Caco-2 (cell line): ENCODE measurements at places on chromosomes 3 and 15. TPM values are rescaled to one million over a fixed set of nuclear protein-coding genes. Genes with fewer than 3 reads are reported as not detected.

The UBA7 gene
- 0.93 TPM in 1 of 2 replicates, not detected in the other for total RNA-seq

The PTX3 gene
- 0.16 TPM in 1 of 2 replicates, not detected in the other for total RNA-seq

DNA sequence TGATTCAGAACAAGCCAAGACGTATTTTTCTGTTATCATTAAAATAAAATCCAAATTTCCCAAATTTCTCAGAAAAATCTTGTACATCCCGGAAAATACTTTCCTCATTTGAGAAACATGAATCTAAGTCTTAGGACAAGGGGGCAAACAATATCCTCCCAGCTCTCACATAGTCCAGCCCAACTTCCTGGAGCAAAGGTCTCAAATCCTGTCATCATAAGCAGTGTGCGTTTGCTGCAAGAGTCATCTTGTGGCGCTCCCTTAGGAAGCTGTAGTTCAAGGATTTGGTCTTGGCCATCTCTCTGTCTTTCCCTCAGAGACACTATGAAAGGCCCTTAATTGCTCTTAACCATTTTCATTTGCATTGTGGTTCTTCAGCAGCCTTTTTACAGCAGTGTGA lies 57.5 kb upstream of the GSK3B start:
- H3K36me3 ChIP-seq, result no peaks in the 10 kb centered on the region
- no peaks in the 10 kb centered on the region for H3K27me3 ChIP-seq
- H3K27ac ChIP-seq, result no peak overlapping the region
- H3K4me3 ChIP-seq, result no peak overlapping the region
- no peak for DNase-seq
- peaks cover 22% of the 10 kb centered on the region for H3K4me1 ChIP-seq

DNA sequence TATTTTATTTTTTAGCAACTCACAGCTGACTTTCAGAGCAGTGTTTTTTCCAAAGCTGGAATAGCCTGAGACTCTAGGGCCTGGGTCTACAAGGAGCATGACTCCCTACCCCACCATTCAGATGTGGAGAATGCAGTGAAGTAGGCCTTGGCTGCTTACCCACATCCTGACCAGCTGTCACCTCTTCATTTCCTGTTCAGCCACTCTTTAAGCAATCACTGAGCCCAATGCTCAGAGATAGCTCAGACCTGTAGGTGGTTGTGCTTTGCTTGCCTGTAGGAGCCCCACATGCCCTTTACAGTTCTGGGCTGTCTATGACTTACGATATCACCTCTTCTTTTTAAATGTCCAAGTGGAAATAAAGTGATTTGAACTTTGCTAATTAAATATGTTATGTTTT lies 148.1 kb downstream of the NEK11 start:
- no peak overlapping the region for H3K4me3 ChIP-seq
- no peak for DNase-seq
- H3K4me1 ChIP-seq, result no peaks in the 10 kb centered on the region

- DNase-seq, result no peak
- no peaks in the 10 kb centered on the region for H3K36me3 ChIP-seq
- no peak overlapping the region for H3K4me3 ChIP-seq
- H3K4me1 ChIP-seq, result no peaks in the 10 kb centered on the region
Observed at GRCh38 chr15:100686021-100686724, 83.8 kb downstream of the ASB7 start.

DNA sequence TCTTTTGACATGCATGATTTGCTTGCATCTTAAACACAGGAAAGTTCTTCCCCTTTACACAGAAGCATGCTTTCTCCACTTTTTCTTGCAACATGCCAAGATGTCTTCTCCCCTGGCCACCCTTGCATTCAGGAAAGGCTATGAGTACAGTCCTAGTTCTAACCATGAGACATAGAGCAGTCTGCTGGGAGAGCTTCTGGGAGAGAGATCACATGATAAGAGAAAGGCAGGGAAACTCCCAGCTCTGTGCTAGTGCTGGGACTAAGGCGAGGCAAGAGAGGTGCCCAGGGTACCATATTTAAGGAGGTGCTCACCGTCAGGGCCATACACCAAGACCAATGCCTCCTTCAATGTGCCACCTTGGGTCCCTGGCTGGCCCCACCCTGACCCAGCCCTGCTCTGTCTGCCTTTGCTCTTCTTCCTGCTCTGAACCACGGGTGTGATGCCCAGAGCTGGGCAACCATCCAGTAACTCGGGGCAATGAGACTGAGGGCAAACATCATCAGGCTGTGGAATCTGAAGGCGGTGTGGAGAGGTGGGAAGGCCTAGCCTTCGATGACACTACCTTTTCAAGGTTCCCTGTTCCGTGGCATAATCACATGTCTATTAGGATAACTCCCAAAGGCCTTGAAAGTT lies 77.4 kb upstream of the PRR20G start:
- H3K27ac ChIP-seq, result no peak overlapping the region
- no peak overlapping the region for H3K4me3 ChIP-seq
- no peaks in the 10 kb centered on the region for H3K4me1 ChIP-seq
- no peaks in the 10 kb centered on the region for H3K36me3 ChIP-seq
- no peaks in the 10 kb centered on the region; the same call in 1 of the 2 replicates for H3K27me3 ChIP-seq
- DNase-seq, result no peak

DNA sequence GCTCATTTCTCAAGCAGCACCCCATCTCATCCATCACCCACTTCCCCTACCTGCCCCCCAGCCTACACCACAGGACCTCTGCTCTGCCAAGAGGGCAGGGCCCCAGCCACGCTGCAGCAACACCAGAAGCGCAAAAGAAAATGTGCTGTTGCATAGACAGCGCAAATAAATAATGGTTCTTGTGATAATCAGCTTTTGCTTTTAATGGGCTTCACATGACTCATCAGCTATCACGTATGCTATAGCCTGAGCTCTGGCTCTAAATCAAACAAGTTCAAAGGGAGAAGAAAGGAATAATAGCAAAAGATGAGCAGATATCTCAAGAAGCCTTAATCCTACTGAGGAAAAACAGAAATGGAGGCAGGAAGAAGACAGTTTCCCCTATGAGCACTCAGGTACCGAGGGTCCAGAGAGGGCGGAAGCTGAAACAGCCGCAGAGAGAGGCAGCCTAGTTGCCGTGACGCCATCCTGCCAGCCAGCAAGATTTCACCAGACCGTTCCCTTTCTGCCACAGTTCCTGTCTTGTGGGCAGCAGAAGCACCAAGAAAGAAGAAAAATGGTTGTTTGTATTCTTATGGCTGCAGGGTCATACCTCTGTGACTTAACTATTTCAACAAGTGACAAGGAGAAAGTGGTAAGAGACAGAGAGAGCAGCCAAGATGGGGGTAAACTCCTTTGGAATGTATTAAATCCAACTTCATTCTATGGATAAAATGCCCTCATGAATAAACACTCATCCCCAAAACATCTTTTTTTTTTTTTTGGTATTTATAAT lies 22.0 kb downstream of the RAB27A start:
- H3K36me3 ChIP-seq, result no peaks in the 10 kb centered on the region
- no peak overlapping the region for H3K4me3 ChIP-seq
- H3K27me3 ChIP-seq, result no peaks in the 10 kb centered on the region
- H3K27ac ChIP-seq, result no peak overlapping the region
- no peaks in the 10 kb centered on the region for H3K4me1 ChIP-seq

GRCh38 chr15:101183226-101183930 lies 68.5 kb downstream of the CHSY1 start:
- DNase-seq, result no peak
- H3K4me3 ChIP-seq, result no peak overlapping the region
- H3K27me3 ChIP-seq, result no peaks in the 10 kb centered on the region
